CD8-positive, alpha-beta T cell (primary cell): ENCODE measurements at places on chromosomes 5 and 9. TPM values are rescaled to one million over a fixed set of nuclear protein-coding genes. Genes with fewer than 3 reads are reported as not detected.

TPD52L3 gene
- total RNA-seq = not detected

PRRX2 gene
- total RNA-seq = not detected

KIF24 gene
- 0.08 TPM for total RNA-seq

CLTB gene
- 86.6 TPM for total RNA-seq

TAF1L gene
- not detected for total RNA-seq

MARCOL gene
- not detected for total RNA-seq

LHX6 gene
- total RNA-seq = not detected

ZBTB26 gene
- 4.9 TPM for total RNA-seq

SLC6A19 gene
- not detected for total RNA-seq

MAMDC2 gene
- total RNA-seq = not detected

F2RL1 gene
- total RNA-seq = 2.7 TPM

PRSS3 gene
- total RNA-seq = not detected

ERCC8 gene
- 2.5 TPM for total RNA-seq

SNCAIP gene
- not detected for total RNA-seq

KCNMB1 gene
- not detected for total RNA-seq

OR1Q1 gene
- total RNA-seq = not detected

GABRG2 gene
- total RNA-seq = not detected
